ENCODE measurements at places on chromosomes 5 and 9.

DNA sequence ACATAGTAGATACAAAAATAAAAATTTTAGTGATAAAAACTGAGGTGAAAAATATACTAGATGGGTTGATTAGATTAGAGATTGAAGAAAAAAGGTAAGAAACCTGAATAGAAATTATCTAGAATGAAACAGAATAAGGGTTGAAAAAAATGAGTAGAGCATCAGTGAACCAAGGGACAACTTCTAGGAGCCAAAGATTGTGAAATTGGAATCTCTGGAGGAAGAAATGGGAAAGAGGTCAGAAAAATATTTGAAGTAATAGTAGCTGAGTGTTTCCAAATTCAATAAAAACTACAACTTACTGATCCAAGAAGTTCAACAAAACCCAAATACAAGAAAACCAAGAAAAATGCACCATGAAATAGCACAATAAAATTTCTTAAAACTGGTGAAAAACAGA lies 116.6 kb upstream of the STARD4 start:
- peaks cover 7% of the 10 kb centered on the region for H3K4me1 ChIP-seq
- H3K4me3 ChIP-seq, result no peak overlapping the region
- no peaks in the 10 kb centered on the region for H3K27me3 ChIP-seq
- H3K27ac ChIP-seq, result peak overlapping the region; percentile 35
- H3K36me3 ChIP-seq, result peaks cover 5% of the 10 kb centered on the region

DNA sequence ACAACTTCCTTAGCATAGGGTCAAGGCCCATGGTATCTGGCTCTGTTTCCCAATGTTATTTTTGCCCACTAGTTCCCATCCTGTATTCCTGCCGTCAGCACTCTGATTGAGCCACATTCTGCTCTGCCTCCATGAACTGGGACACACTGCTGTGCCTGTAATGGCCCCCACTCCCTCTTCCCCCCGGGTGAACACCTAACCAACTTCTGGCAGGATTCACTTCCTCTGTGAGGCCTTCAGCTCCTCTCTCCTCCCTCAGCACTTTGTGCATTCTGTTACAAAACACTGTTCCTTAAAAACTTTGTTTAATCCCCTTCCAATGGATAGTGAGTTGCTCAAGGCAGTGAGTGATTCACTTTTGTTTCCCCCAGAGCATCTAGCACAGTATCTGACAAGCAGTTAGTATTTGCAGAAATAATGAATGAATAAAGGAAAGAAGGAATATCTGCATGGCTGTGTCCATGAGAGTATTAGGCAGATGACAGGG lies 183.6 kb downstream of the EFNA5 start:
- no peaks in the 10 kb centered on the region for H3K27me3 ChIP-seq
- H3K36me3 ChIP-seq, result peaks cover 1% of the 10 kb centered on the region
- H3K4me3 ChIP-seq, result no peak overlapping the region
- peaks cover 15% of the 10 kb centered on the region for H3K4me1 ChIP-seq

DNA sequence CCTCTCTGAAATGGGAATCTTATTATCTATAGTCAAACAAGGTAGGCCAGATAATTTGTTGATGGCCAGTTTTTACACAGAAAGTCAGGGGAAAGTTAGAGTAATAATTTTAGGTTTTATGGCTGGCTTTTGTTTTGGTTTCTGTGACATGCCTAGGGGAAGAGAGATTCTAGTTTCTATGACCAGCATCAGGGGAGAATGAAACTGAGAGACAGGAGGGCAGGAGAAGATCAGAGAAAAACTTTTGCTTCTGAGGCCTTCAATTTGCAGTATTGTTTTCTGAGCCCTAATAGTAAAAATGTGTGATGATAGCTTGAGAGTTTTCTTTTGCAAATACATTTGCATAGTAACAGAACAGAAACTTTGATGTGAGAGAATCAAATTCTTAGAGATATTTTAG lies 564.3 kb downstream of the ZNF608 start:
- no peaks in the 10 kb centered on the region for H3K36me3 ChIP-seq
- H3K4me1 ChIP-seq, result peaks cover 15% of the 10 kb centered on the region
- no peaks in the 10 kb centered on the region for H3K27me3 ChIP-seq
- no peak overlapping the region for H3K4me3 ChIP-seq

GRCh38 chr9:114937516-114937915 lies 7.1 kb upstream of the TNFSF8 start:
- no peaks in the 10 kb centered on the region for H3K27me3 ChIP-seq
- H3K4me3 ChIP-seq, result no peak overlapping the region
- no peak overlapping the region for H3K27ac ChIP-seq
- DNase-seq, result no peak
- peaks cover 16% of the 10 kb centered on the region for H3K4me1 ChIP-seq

DNA sequence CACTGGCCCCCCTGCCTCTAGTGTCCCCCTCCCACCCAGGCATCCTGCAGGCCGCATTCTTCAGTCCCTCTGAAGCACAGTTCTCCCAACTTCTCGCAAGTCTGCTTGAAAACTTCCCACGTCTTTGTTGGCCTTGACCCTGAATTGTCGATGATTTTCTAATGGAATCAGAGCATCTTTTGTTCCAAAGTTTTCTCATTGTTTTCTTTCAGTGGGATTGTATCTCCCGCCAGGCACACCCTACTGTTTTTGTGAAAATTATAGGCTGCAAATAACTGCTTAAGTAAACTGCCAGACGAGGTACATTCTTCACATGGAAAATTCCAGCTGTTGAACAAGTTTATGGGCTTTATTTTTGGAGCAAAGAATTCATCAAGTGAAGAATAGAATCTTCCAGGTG lies 122.6 kb upstream of the SLC25A48 start:
- H3K27ac ChIP-seq, result peak overlapping the region; percentile 10
- no peaks in the 10 kb centered on the region for H3K27me3 ChIP-seq
- DNase-seq, result no peak
- H3K4me1 ChIP-seq, result peaks cover 57% of the 10 kb centered on the region
- H3K4me3 ChIP-seq, result no peak overlapping the region
- no peaks in the 10 kb centered on the region for H3K36me3 ChIP-seq

- no peaks in the 10 kb centered on the region for H3K36me3 ChIP-seq
- DNase-seq, result no peak
- peaks cover 5% of the 10 kb centered on the region for H3K4me1 ChIP-seq
- H3K27me3 ChIP-seq, result peaks cover 61% of the 10 kb centered on the region
- no peak overlapping the region for H3K4me3 ChIP-seq
Observed at GRCh38 chr5:2686321-2687124, 65.0 kb downstream of the IRX2 start.

DNA sequence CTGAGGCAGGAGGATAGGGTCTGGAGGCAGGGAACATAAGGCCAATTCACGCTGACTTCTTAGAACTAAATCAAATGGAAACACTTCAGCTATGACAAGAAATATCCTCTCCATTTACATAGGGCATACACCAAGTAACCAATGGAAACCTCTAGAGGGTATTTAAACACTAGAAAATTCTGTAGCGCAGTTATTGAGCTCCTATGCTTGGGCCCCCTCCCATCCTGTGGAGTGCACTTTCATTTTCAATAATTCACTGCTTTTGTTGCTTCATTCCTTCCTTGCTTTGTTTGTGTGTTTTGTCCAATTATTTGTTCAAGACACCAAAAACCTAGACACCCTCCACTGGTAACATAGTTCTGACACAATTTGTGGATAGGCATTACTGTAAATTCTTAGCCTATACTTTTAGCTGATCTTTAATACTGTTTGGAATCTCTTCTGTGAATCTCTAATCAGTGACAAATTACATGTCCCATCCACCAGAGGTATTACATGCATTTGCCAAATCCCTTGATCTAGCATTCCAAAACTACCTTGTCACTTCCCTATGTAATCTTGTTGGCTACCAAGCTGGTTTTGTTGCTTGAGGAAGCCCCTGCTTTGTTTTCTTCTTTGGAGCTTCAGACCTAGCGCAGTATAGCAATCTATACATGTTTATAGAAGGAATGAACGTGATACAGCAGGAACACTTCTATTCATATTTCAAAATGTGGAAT lies 61.6 kb downstream of the ST8SIA4 start:
- H3K27me3 ChIP-seq, result peaks cover 1% of the 10 kb centered on the region
- DNase-seq, result no peak
- no peak overlapping the region for H3K4me3 ChIP-seq
- no peak overlapping the region for H3K27ac ChIP-seq
- no peaks in the 10 kb centered on the region for H3K36me3 ChIP-seq

GRCh38 chr9:389159-389558 lies 174.5 kb downstream of the DOCK8 start:
- H3K4me3 ChIP-seq, result no peak overlapping the region
- peaks cover 8% of the 10 kb centered on the region for H3K4me1 ChIP-seq

GRCh38 chr5:90171466-90171865 lies 238.1 kb downstream of the CETN3 start:
- H3K4me1 ChIP-seq, result no peaks in the 10 kb centered on the region
- H3K36me3 ChIP-seq, result peaks cover 5% of the 10 kb centered on the region
- H3K4me3 ChIP-seq, result no peak overlapping the region
- no peak overlapping the region for H3K27ac ChIP-seq

DNA sequence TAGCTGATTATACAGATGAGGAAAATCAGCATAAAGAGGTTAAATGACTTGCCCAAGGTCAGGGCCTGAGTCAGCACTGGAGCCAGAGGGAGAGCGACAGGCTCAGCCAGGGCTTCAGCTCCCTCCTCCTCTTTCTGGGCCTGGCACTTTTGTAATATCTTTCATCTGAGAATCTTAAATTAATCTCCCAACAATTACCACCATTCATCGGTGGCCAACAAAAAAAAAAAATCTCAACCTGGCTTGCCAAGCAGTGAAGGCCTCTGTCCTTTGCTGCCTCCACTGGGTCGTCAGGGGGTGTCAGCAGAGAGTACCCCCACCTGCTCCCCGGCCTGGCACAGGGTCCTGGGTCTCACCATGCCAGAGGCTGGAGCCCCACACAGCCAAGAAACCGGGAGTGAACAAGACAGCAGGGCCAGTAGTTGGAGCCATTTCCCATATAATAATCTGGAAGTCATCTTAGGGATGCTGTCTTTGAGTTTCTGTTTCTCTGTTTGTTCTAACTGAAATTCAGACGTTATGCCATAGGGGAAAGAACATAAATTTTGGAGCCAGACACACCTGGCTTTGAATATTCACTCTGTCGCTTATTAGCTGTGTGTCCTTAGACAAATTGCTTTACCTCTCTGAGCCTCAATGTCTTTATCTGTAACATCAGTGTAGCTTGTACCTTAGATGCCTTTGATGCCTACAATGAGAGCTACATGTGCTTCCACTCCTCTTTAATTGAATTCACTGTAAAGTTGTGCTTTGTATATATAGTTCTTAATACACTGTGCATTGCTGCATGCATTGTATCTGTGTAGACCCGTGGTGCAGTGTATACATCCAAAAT lies 299.9 kb upstream of the MSX2 start:
- no peaks in the 10 kb centered on the region for H3K36me3 ChIP-seq
- no peak for DNase-seq
- H3K4me3 ChIP-seq, result no peak overlapping the region

GRCh38 chr5:23528677-23529076 lies 21.3 kb downstream of the PRDM9 start:
- H3K36me3 ChIP-seq, result no peaks in the 10 kb centered on the region
- no peak overlapping the region for H3K4me3 ChIP-seq
- H3K4me1 ChIP-seq, result peaks cover 30% of the 10 kb centered on the region
- H3K27me3 ChIP-seq, result no peaks in the 10 kb centered on the region

DNA sequence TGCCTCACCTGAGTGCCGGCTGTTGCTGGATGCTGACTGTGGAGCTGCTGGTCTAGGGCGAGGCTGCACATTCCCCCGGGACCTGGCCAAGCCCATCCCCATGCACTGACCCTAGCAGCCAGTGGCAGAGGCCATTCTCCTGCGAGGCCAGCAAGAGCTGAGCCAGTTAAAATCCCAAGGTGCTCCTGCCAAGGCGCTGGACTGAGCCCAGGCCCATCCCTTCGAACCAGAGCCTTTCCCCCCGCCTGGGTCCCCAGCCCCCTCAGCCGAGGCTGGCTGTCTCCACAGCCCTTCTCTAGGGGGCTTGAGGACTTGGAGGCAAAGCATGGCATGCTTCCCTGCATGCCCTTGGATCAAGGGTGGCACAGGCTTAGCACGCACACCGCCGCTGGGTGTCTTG lies 1.6 kb downstream of the ADAMTSL2 start:
- no peak for DNase-seq
- peaks cover 36% of the 10 kb centered on the region for H3K4me1 ChIP-seq
- H3K27ac ChIP-seq, result no peak overlapping the region
- H3K27me3 ChIP-seq, result no peaks in the 10 kb centered on the region

- peaks cover 38% of the 10 kb centered on the region for H3K4me1 ChIP-seq
- H3K27me3 ChIP-seq, result no peaks in the 10 kb centered on the region
- no peak overlapping the region for H3K4me3 ChIP-seq
- DNase-seq, result no peak
- no peaks in the 10 kb centered on the region for H3K36me3 ChIP-seq
Observed at GRCh38 chr5:142295084-142295758, 29.6 kb downstream of the SPRY4 start.

- no peak overlapping the region for H3K27ac ChIP-seq
- H3K4me1 ChIP-seq, result peaks cover 24% of the 10 kb centered on the region
- no peaks in the 10 kb centered on the region for H3K36me3 ChIP-seq
- peak; percentile 29 for DNase-seq
- H3K27me3 ChIP-seq, result peaks cover 19% of the 10 kb centered on the region
Observed at GRCh38 chr9:126149661-126150060, 177.0 kb upstream of the MVB12B start.

DNA sequence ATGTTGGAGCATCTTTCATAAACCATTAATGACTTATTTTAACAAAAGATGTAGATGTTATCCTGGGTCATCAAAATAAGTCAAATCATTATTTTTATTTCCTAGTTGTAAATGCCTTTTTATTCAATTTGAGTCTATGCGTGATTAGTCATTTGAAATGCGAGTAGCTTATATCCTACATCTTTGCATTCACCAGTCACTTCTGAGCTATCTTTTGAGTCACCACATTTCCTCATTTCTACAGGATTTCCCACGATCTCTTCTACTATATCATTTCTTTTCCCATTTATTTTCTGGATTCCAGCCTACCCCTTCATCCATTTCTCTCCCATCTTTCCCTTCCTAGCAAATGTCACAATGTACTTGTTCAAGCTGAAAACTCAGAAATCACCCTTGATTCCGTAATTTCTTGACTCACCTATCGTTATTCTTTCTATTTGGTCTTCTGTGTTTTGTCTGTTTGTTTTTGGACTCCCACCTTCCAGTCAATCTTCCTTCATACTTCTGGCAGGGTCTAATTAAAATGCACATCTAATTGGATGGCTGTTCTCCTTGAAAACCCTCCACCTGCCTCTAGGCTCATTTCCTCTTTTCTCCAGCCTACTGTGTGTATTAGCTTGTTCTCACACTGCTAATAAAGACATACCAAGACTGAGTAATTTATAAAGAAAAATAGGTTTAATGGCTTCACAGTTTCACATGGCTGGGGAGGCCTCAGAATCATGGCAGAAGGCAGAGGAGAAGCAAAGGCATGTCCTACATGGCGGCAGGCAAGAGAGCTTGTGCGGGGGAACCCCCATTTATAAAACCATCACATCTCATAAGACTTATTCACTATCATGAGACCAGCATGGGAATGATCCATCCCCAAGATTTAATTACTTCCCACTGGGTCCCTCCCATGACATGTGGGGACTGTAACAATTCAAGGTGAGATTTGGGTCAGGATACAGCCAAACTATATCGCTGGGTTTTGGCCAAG lies 112.4 kb downstream of the MEF2C start:
- H3K4me1 ChIP-seq, result peaks cover under 1% of the 10 kb centered on the region
- no peak overlapping the region for H3K27ac ChIP-seq
- no peak for DNase-seq
- no peak overlapping the region for H3K4me3 ChIP-seq

GRCh38 chr5:8418049-8418426 lies 549.1 kb downstream of the MTRR start:
- peak overlapping the region; percentile 26 for H3K27ac ChIP-seq
- H3K36me3 ChIP-seq, result no peaks in the 10 kb centered on the region
- no peak for DNase-seq
- no peak overlapping the region for H3K4me3 ChIP-seq
- peaks cover 36% of the 10 kb centered on the region for H3K4me1 ChIP-seq
- H3K27me3 ChIP-seq, result peaks cover 55% of the 10 kb centered on the region

- DNase-seq, result no peak
- no peak overlapping the region for H3K27ac ChIP-seq
- H3K4me1 ChIP-seq, result peaks cover 13% of the 10 kb centered on the region
- H3K4me3 ChIP-seq, result no peak overlapping the region
- H3K36me3 ChIP-seq, result no peaks in the 10 kb centered on the region
- no peaks in the 10 kb centered on the region for H3K27me3 ChIP-seq
Observed at GRCh38 chr9:74800226-74800625, 87.5 kb downstream of the TRPM6 start.
